ENCODE measurements at places on chromosomes 12 and 14.

- DNase-seq = no peak
Observed at GRCh38 chr14:37668646-37669045, 73.2 kb downstream of the TTC6 start.

- no peak for DNase-seq
Observed at GRCh38 chr12:130013771-130014484, 110.1 kb upstream of the TMEM132D start.

- DNase-seq = no peak
Observed at GRCh38 chr12:29750131-29750927, 33.4 kb downstream of the TMTC1 start.

DNA sequence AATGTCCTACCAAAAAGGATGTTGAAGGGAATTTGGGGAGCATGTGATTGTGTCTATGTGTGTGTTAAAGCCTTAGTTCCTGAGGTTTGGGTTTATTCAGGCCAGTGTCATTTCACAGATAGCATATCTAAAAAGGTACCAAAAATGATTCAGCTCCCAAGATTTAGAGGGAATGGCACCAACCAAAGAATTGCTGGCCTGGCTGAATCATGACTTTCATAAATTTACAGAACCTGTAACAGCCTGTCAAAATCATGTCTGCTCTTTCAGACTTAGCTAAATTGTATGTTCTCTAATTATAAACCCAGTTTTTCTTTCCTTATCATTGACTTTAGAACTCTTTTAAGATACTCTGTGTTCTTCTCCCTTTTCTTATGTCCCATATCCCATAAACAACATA, 231.5 kb downstream of the NUBPL start:
- DNase-seq = no peak

DNA sequence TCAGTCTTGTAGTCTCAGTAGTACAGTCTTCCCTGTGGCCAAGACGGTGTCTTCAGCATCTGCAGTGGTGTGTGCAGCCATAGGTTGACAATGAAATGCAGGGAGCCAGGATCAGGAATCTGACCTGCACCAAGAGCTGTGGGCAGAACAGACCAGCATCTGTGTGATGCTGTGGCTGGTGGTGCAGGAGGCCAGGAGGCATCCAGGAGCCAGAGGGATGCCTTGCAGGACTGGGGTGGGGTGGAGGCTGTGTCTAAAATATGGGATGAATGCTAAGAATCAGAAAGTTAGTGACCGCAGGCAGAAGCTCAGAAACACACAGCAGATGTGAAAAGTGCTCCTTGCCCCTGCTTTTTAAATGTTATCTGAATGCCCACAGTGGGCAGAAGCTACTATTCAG, 209.7 kb downstream of the CACNA1C start:
- no peak for DNase-seq

DNA sequence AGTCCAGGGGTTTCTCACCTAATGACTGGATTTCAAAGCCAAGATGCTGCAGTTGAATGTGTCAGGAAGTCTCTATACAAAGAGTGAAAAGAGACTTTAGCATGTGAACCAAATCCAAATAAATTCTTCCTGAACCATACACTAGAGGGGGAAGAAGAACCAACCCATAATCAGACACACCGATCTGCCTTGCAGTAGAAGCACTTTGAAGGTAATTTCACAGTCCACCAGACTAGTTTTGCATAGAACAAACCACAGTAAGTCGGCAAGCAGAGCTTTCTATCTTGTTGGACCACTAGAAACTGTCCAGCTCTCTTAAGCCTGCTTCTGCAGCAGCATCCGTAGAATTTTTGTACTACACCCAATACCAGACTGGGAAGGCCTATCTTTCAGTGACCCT, 39.3 kb downstream of the FIGNL2 start:
- no peak for DNase-seq

DNA sequence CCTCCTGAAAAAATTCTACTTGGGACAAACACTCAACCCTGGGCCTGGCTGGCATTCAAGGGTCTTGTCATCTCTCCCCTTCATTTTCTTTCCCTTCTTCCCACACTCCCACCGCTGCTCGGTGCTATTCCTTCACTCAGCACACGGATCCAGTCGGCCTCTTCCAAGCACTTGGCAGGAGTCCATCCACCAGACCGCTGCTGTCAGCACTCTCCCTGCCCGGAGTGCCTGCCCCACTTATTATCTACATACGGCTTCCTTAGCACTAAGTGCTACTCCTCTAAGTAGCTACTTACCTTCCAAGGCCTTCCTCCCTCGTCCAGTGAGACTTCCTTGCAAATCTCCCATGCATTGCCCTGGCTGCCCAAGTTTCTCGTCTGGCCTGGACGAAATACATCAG, 29.8 kb downstream of the CALM1 start:
- peak; percentile 66 for DNase-seq

DNA sequence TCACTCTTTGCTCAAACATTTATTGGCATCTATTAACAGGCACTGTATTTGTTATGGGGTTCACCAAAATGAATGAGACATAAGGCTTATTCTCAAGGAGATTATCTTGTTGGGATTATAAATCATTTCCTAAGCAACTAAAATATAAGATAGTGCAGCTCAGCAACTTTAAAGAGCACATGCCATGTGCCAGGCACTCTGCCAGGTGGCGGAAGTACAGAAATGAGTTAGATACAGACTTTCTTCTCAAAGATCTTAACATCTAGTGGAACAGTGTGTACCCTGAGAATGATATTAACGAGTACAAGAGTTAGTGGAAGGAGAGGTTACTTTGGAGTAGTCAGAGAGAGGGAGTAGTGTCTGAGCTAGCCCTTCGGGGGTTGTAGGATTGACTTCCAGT, 28.4 kb upstream of the TOMM20L start:
- DNase-seq = no peak

DNA sequence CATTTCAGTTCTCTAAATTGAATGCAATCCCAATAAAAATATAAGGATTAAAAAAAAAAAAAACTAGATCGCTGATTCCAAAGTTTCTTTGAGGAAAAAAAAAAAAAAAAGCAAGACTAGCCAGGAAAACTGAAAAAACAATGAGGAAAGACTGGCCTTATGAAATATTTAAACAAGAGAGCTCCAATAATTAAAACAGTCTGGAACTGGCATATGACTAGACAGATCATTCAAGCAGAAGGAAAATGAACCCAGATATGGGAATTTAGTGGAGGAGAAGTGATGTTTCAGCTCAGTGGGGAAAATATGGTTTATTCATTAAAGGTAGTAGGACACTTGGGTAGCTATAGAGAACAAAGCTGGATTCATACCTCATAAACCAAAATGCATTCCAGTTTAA, 42.0 kb upstream of the TBC1D15 start:
- no peak for DNase-seq

Data from psoas muscle (tissue), 8 donors.